ENCODE measurements at places on chromosomes 1 and 21. TPM values are rescaled to one million over a fixed set of nuclear protein-coding genes. Genes with fewer than 3 reads are reported as not detected.

FAM43B gene
- polyA plus RNA-seq: not detected

RUNX1 gene
- polyA plus RNA-seq: 0.26 TPM

ADGRB2 gene
- 6.8 TPM for polyA plus RNA-seq

ITGB2 gene
- polyA plus RNA-seq: not detected

NCAM2 gene
- 112 TPM for polyA plus RNA-seq

HSD3B1 gene
- polyA plus RNA-seq: not detected

USH2A gene
- polyA plus RNA-seq: 0.20 TPM
